Osteocyte (in vitro differentiated cells): ENCODE measurements at places on chromosomes 16 and 17.

DNA sequence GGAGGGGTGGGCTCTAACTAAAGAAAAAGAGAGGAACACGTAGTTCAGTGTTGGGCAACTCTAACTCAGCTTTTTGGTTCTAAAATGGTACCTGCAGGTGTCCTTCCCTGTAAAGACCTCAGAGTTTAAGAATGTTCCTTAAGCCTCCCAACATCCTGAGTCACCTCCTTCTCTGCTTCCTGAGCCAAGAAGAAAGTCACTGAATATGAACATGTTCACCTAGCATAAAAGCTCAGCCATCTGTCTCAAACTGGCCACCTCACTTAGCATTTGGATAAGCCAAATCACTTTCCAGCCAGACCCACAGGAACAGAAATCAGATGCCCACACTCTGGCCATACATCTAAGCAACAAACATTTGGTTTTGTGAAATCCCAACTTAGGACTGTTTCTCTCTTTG, 3.7 kb downstream of the TMEM98 start:
- no peak overlapping the region for H3K27ac ChIP-seq
- peaks cover 26% of the 10 kb centered on the region for H3K36me3 ChIP-seq
- H3K4me1 ChIP-seq, result peaks cover 8% of the 10 kb centered on the region
- no peak overlapping the region for H3K4me3 ChIP-seq
- DNase-seq, result no peak
- no peaks in the 10 kb centered on the region for H3K27me3 ChIP-seq

GRCh38 chr17:3602499-3602898, 6.7 kb downstream of the TRPV1 start:
- no peak overlapping the region for H3K4me3 ChIP-seq
- no peak for DNase-seq
- H3K4me1 ChIP-seq, result no peaks in the 10 kb centered on the region
- peaks cover 4% of the 10 kb centered on the region for H3K36me3 ChIP-seq

GRCh38 chr16:20905576-20905975, 5.0 kb downstream of the LYRM1 start:
- peak overlapping the region; percentile 16 for H3K4me3 ChIP-seq
- H3K36me3 ChIP-seq, result peaks cover 3% of the 10 kb centered on the region
- H3K27me3 ChIP-seq, result no peaks in the 10 kb centered on the region
- H3K4me1 ChIP-seq, result peaks cover 81% of the 10 kb centered on the region

- H3K4me1 ChIP-seq, result peaks cover 19% of the 10 kb centered on the region
- DNase-seq, result no peak
- H3K36me3 ChIP-seq, result peaks cover 20% of the 10 kb centered on the region
- H3K27me3 ChIP-seq, result no peaks in the 10 kb centered on the region
- no peak overlapping the region for H3K27ac ChIP-seq
These were observed 4.1 kb downstream of the CD2BP2 start for GRCh38 chr16:30351001-30351441.
